ENCODE measurements at places on chromosomes 1 and 21. TPM values are rescaled to one million over a fixed set of nuclear protein-coding genes. Genes with fewer than 3 reads are reported as not detected.

The FMO2 gene
- not detected for polyA plus RNA-seq

The CRB1 gene
- not detected for polyA plus RNA-seq

The MROH9 gene
- not detected for polyA plus RNA-seq

The LRRC39 gene
- 2.5 TPM for polyA plus RNA-seq

The MYBPH gene
- not detected for polyA plus RNA-seq

The CLIC6 gene
- polyA plus RNA-seq = not detected

The RPS6KA1 gene
- 35.5 TPM for polyA plus RNA-seq

The KCNT2 gene
- polyA plus RNA-seq = 0.16 TPM

The LMOD1 gene
- polyA plus RNA-seq = 0.39 TPM

The LYPD8 gene
- 1.4 TPM for polyA plus RNA-seq

The C1orf115 gene
- not detected for polyA plus RNA-seq

The IRF6 gene
- polyA plus RNA-seq = 0.11 TPM

The LRRC40 gene
- 19.9 TPM for polyA plus RNA-seq

The NMNAT2 gene
- polyA plus RNA-seq = not detected

The GUCA2A gene
- polyA plus RNA-seq = not detected

The RNF186 gene
- not detected for polyA plus RNA-seq

The EPHA10 gene
- not detected for polyA plus RNA-seq

The CELA3B gene
- not detected for polyA plus RNA-seq

The FCRL4 gene
- polyA plus RNA-seq = not detected

The PROK1 gene
- not detected for polyA plus RNA-seq

The OR6N1 gene
- not detected for polyA plus RNA-seq

The FCGR1A gene
- 0.46 TPM for polyA plus RNA-seq

The KIRREL1 gene
- not detected for polyA plus RNA-seq

The PLA2G2C gene
- polyA plus RNA-seq = 0.32 TPM

The C1orf185 gene
- not detected for polyA plus RNA-seq

The WLS gene
- not detected for polyA plus RNA-seq

The ZNF593OS gene
- polyA plus RNA-seq = not detected

The REG4 gene
- not detected for polyA plus RNA-seq

The RWDD3 gene
- polyA plus RNA-seq = 41.2 TPM

The EEIG2 gene
- 12.2 TPM for polyA plus RNA-seq

The LCE1C gene
- polyA plus RNA-seq = not detected

The OR2L3 gene
- not detected for polyA plus RNA-seq

The GBP6 gene
- polyA plus RNA-seq = not detected

The OLIG2 gene
- polyA plus RNA-seq = not detected

The COP1 gene
- 46.5 TPM for polyA plus RNA-seq
